ENCODE measurements at places on chromosomes 2 and 18.

GRCh38 chr2:231235217-231235616 is 36.8 kb downstream of the ARMC9 start:
- DNase-seq: no peak

- no peak for DNase-seq
These were observed 219.0 kb downstream of the MYO3B start for GRCh38 chr2:170396799-170397459.

DNA sequence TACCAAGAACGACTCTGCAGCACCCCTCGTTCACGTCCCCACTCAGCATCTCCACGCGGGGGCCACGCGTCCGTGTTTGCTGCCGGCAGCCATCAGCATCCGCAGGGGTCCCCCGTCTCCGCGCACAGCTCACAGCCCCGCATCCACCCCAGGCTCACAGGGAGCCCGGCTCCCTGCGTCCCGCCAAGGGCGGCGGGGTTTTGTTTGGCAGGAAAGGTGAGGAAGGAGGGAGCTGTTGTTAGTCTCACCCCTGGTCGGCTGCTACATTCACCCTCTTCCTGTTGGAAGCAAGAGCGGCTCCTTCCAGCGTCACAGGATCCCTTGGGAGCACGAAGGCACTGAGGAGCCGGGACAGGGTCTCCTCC is 131.0 kb upstream of the CTDP1 start:
- no peak for DNase-seq

DNA sequence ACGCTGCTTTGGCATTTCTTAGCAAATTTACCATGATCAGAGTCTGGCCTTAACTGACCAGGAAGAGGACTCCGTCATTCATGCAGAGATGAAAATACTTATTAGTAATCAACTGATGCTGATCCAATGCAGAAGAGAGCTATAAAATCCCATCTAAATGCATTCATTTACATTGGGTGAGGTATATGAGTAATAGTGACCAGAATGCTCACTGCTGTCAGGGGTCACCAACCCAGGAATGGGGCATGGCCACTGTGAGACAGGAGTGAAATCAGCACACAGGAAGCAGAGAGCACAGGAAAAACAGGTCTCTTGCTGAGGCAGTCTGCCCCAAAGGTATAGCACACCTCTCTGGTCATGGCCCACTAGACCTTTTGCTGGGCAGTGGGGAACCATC is 68.1 kb upstream of the TMEM247 start:
- no peak for DNase-seq

- DNase-seq: no peak
These were observed 732 bp upstream of the ANXA4 start for GRCh38 chr2:69741229-69741574.

- no peak for DNase-seq
These were observed 24.5 kb downstream of the KCNF1 start for GRCh38 chr2:10935953-10936942.

DNA sequence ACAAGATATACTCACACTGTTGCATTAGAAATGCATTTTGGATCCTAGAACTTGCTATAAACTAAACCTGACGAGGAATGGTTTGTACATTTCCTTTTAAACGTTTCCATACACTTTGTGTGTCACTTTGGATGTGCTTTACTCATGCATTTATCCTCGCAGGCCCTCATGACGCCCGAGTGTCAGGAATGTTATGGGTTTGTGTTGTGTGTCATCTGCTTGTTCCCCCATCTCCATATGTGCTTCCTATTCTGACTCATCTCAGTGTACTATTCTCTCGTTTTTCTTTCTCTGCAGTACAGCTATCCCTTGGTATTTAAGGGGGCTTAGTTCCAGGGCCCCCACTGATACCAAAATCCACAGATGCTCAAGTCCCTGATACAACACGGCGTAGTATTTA is 121.5 kb upstream of the RASGRP3 start:
- no peak for DNase-seq

GRCh38 chr2:225002039-225002655 is 40.1 kb downstream of the DOCK10 start:
- DNase-seq: no peak

DNA sequence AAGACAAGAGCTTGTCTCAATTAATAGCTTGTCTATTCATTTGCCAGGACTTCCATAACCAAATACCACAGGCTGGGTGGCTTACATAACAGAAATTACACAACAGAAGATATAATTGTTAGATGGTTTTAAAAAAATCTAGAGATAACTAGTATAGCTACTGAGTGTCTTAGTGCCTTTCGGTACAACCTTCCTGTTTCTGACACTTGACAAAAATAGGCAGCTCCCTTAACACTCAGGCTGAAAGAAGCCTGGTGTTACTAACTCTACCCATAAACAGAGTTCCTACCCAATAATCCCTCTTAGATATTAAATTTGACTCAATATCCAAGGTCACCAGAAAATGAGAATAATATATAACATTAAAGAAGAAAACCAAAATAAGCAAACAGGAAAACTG is 129.7 kb downstream of the BARD1 start:
- DNase-seq: no peak

Measured in cortex of kidney (tissue), 1 donor.